Fibroblast of skin of right quadriceps (primary cell): ENCODE measurements at places on chromosomes 11 and 22.

GRCh38 chr22:26342745-26343410 is 86.2 kb upstream of the ASPHD2 start:
- DNase-seq, result no peak

DNA sequence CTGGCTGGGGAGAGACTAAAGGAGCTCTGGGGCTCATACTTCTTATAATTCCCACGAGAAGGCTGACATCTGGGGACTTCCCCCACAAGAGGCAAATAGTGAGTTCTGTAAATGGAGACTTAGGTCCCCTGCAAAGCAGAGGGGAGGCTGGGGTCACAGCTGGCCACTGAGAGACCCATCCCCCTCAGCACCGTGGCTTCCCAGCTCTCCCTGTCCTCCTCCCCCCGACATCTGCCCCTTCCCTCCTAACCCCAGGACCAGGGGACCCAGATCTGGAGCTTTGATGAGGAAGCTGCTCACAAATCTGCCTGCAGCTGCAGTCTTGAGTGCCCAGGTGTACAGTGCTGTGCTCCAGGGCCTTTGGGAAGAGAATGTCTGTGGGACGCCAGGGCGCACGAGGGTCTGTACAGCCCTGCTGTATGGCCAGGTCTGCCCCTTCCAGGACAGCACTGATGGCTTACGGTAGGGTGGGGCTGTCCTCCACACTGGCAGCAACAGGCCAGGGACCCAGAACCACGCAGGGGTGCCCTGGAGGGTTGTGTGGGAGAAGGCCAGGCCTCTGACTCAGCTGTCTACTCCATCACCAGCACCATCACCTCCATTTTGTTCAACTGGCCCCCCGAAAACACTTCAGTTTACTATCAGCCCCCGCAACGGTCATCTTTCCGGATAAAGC is 1.1 kb downstream of the RGL4 start:
- DNase-seq, result no peak

GRCh38 chr22:48805516-48805915 is 1022.2 kb downstream of the BRD1 start:
- no peak for DNase-seq

GRCh38 chr11:63671322-63672155 is at the start of gene ATL3:
Gene ATL3, minus strand, starts transcription at chr11:63671376. Its CDS starts 41 bp downstream, at chr11:63671335.
- peak; percentile 96 for DNase-seq

DNA sequence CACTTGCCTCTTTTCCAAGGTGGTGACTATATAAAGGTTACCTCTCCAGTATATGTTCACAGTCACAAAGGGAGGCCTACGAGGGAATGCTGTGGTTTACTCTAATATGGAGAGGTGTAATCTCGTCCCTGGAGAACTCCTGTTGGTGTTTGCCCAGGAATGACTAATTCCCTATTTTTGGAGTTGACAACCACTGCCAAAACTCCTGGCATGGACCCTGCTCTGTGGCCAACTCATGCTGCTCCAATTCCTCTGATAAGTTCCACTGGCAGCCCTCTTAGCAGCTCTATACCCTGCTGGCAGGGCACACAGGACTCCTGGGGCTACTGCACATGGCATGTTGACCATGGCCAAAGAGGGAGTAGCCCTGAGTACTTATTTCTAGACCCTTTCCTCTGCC is 418.7 kb upstream of the ANO5 start:
- DNase-seq, result no peak

DNA sequence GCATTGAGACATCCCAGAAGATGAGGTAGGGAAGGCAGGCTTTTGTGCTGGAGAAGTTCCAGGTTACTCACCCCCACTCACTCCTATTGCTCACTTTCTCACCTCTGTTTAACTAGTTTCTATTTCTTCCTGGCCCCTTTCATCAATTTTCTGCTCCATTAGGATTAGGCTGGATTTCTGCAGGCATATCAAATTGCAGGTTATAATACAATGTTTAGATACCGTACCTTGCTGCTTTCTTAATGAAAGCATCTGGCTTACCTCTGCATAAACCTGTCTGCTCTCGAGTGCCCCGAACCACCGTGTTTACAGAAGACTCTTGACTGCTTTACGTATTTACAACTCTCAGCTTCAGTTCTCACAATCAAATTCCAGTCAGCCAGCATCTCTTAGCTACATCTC is 173.7 kb downstream of the ADAMTS15 start:
- no peak for DNase-seq

DNA sequence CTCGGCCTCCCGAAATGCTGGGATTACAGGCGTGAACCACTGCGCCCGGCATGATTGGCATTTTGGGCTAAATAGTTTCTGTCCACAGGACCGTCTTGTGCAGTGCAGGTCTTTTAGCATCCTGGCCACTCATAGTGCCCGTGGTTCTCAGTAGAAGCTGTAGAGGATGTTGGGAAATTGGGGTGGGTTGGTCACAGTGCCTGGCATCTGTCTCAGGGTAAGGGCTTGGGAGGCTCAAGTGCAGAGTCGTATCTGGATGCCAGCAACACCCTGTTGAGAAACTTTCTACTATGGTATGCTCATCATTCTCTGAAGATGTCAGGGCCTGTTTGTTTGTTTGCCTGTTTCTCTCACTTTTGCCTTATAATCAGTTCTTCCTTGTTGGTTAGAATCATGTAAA is 21.9 kb downstream of the UBE2L3 start:
- no peak for DNase-seq

- DNase-seq, result no peak
Measured at GRCh38 chr11:122769126-122769780, 69.0 kb upstream of the CRTAM start.

DNA sequence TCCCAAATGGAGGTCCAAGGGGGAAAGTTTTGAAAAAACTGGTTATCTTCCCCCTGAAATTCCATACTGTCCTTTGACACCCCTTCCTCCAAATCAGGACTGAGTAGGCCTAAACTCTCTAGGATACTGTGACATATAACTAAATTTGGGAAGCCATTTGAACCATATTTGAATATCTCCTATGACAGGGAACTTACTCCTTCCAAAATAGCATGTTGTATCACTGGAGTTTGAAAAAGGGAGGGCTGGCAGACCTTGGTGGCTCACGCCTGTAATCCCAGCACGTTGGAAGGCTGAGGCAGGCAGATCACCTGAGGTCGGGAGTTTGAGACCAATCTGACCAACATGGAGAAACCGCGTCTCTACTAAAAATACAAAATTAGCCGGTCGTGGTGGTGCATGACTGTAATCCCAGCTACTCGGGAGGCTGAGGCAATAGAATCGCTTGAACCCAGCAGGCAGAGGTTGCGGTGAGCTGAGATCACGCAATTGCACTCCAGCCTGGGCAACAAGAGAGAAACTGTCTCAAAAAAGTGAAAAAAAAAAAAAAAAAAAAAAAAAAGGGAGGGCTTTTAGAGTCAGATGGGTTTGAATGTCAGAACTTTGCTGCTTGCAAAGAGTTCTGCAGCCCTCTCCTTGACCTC is 42.4 kb downstream of the PIK3C2A start:
- DNase-seq, result no peak

- DNase-seq, result no peak
Measured at GRCh38 chr22:20027966-20028854, 7.3 kb downstream of the TANGO2 start.

- DNase-seq, result no peak
Measured at GRCh38 chr22:38336699-38337098, 19.5 kb upstream of the CSNK1E start.

GRCh38 chr11:20353829-20354434 is 9.6 kb upstream of the HTATIP2 start:
- no peak for DNase-seq

- no peak for DNase-seq
Measured at GRCh38 chr11:87397011-87397865, 359.5 kb downstream of the TMEM135 start.

DNA sequence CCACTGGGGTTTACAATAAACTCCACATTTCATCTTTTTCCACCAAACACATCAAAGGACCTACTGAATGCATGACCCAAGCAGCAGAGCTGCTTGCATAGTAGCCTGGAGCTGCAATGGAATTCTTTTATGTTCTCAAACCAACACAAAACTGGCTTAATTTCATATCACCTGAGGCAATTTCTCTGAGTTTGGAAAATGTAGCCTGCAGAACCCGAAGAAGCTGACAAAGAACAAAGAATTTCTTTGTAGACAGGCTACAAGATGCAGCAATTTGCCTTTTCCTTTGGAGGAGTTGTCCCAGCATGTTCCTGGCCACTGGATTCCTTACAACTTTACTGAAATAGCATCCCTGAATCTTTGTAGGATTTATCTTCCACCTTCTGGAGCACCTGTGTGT is 5.5 kb upstream of the TECTA start:
- DNase-seq, result no peak

DNA sequence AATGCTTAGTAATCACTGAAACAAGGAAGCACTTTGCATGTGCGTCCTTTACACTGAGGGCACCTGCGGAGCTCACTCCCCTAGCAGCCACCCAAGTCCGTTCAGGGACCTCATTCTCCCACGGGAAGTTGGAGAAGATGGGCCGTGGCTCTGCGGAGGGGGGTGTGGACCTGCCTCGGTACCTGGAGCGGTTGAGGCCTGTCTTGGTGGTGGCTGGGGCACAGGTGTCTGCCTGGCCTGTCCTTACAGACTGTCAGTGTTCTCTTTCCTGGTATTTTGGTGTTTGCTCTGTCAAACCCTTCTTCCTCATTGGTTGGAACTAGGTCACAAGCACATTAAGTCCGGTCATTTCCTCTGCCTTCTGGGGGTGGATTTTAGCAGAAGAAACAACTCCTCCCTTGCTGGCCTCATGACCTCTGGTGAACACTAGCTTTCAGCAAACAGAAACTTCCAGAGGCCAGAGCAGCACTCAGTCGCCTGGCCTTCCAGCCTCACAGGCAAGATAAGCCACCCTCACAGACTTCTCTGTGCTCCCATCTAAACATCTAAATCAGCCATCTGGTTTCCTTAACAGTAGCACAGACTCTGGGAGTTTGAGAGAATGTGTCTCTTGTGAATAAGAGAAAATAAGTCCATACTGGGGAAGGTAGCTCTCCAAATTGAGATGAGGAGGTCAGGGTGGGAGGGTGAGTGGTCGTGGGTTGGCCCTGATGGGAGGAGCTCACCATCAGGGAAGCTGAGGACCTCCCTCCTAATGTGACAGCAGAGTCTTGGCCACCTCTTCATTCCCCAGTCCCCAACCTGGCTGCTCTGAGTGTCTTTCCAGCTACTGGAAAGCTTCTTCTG is 8.6 kb downstream of the SNAP29 start:
- no peak for DNase-seq

DNA sequence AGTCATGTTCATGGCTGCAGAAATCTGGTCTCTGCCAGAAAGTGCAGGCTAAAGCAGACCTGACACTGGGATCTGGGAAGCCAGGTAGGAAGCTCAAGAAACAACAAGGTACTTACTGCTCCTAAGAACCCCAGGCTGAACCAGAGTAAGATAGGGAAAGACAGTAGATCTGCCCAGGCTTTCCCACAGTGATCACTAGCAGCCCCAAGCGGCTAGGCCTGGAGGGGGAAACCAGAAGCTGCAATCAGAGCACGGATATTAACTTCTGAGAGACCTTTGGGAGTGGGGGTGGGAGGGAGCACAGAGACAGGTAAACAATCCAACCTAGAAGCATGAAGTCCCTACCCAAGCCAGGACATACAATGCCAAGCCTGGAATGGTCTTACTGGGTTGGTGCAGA is 135.2 kb upstream of the C11orf58 start:
- no peak for DNase-seq

GRCh38 chr22:42344361-42344905 is 74.0 kb upstream of the TCF20 start:
- DNase-seq, result no peak

DNA sequence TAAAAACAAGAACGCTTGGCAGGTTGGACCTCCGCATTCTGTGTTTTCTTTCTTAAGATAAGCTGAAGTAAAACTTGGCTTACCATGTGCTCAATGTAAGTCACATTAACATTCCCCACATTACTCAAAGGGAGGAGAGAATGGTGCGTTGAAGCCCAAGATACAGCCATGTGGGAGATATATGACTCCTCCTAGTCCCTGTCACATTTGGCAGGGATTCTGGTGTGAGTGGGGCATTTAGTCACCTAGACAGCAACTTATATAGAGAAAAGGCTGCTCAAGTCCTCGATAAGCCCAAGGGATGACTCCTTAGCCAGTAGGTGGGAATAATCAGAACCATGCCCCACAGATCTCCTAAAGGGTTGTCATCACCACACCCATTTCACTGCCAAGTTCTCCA is 4.6 kb downstream of the PRSS23 start:
- no peak for DNase-seq

GRCh38 chr11:61733120-61733978 is 19.1 kb upstream of the MYRF start:
- DNase-seq, result peak; percentile 70

- DNase-seq, result no peak
Measured at GRCh38 chr11:76724171-76724768, 53.7 kb upstream of the LRRC32 start.
